ENCODE measurements at places on chromosomes 2 and 18.

- DNase-seq, result peak; percentile 51
These were observed 22.2 kb upstream of the DNAH6 start for GRCh38 chr2:84494070-84494469.

DNA sequence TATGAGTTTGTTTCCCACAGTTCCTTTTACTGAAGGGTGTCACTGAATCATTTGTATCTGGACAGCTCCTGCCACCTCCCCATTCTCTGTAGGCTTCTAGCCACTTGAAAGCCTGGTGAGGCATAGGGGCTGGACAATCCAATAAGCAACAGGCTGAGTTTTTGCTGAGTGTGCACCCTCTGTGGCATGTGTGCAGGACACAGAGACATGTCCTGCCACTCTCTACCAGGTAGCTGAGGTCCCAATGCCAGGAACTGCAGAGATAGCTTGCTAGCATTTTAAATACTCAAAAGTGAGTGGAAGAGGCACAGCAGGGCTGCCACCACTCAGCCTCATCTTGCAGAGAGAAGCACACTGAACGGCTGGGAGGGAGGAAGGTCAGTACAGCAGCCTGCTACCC lies 77.2 kb upstream of the TFCP2L1 start:
- no peak for DNase-seq

- peak; percentile 34 for DNase-seq
These were observed 16.7 kb downstream of the LHCGR start for GRCh38 chr2:48738806-48739205.

DNA sequence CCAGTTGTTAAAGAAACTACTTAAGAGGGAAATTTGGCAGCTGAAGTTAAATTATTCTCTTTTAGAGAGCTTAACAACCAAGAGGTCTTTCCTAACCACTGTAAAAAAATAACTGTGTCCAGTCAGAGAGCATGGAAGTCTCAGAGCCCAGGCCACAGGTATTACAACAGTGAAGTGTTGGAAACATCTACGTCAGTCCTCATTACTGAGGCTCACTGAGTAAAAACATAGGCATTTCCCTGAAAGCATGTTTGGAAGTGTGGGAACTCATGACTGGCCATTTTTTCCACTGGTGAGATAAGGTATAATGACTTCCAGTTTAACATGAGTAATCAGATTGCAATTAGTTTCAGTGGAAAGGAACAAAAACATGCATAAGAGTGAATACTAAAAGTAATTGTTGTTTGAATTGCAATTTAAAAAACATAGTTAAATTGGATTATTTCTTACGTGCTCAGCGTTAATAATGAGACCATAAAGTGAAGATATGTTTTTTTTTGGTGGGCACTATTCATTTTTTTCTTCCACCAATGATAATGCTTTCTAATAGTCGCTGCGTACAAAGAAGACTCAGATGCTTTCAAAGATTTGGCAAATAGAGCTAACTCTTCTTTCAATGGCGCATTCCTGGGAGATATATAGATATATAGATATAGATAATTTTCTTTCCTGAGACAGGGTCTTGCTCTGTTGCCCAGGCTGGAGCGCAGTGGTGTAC lies 60.8 kb downstream of the EFEMP1 start:
- peak; percentile 100 for DNase-seq

- no peak for DNase-seq
These were observed 13.1 kb downstream of the CYRIA start for GRCh38 chr2:16652296-16653082.

DNA sequence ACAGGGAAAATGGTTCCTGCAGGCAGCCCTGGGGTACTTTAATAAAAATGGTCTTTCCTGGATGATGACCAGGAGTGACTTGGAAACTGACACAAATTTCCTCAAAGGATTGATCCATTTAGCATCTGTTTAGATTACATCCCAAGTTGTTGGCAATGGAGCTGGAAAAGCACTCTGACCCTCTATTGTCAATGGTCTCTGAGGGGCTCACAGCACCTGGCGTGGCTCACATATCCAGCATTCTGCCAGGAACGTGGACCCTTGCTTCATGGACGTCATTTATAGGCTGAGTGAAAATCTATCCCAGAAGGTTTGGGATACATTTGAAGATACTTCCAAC lies 43.8 kb downstream of the SERTAD2 start:
- DNase-seq, result no peak

DNA sequence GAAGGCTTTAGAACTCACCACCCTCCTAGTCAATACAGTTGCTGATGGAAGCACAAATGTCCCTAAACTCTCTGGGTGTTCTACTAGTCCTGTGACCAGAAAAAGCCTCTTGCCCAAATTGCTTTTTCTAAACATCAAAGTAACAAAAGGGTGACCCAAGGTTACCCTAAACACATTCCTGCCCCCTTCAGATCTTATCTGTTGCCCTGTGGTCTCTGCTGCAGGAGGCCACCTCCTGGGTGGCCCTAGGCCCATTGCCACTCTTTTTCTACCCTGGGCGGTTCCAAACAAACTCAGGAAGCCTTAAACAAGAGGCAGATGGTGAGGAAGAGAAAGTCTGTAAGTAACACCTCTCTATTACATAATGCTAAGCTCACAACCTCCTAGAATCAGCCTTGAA lies 3.3 kb downstream of the RNF152 start:
- DNase-seq, result no peak

GRCh38 chr2:9110893-9111569 lies 95.6 kb upstream of the ASAP2 start:
- DNase-seq, result peak; percentile 29
